Activated naive CD4-positive, alpha-beta T cell treated with anti-CD3 and anti-CD28 coated beads for 36 hours (primary cell): ENCODE measurements at places on chromosomes 13 and 19. TPM values are rescaled to one million over a fixed set of nuclear protein-coding genes. Genes with fewer than 3 reads are reported as not detected.

DNA sequence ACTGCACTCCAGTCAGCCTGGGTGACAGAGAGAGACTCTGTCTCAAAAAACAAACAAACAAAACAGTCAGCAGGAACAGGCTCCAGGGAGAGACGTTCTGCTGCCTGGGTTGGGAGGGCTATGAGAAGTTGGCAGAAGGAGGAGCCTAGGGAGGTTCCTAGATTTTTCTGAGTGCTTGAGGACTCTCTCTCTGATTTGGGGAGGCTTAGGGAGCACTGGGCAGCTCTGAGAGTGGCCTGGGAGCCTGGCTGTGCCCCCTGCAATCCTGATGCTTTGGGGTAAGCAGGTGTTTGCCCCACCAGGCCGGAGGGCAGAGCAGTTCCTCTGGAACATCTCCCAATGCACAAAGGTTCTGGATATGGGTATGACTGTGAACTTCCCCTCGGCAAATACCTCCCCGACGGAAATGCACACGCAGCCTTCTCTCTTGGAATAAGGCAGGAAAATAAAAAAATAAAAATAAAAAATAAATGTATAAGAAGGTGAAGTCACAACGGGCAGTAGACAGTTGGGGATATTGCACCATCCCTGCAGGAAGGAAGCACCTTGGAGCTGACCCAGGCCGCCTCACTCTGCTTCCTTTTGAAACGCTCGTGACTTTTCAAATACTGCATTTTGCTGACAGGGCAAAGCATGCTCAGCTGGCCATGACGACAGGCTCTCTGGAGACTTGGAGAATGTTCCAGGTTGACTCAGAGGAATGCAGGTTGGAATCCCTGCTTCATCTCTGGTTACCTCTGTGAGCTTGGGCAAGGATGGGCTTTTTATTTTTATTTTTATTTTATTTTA is 26.5 kb upstream of the HOMER3 start:
- no peaks in the 10 kb centered on the region for H3K36me3 ChIP-seq
- H3K4me1 ChIP-seq: peaks cover 2% of the 10 kb centered on the region
- no peak overlapping the region for H3K4me3 ChIP-seq
- no peak for DNase-seq
- no peak overlapping the region for H3K27ac ChIP-seq
- peaks cover 8% of the 10 kb centered on the region for H3K27me3 ChIP-seq

GRCh38 chr19:21483589-21484170 is 21.7 kb upstream of the ZNF429 start:
- peaks cover 3% of the 10 kb centered on the region for H3K4me1 ChIP-seq
- no peak overlapping the region for H3K4me3 ChIP-seq
- peaks cover 9% of the 10 kb centered on the region for H3K36me3 ChIP-seq
- no peaks in the 10 kb centered on the region for H3K27me3 ChIP-seq
- H3K27ac ChIP-seq: no peak overlapping the region

DNA sequence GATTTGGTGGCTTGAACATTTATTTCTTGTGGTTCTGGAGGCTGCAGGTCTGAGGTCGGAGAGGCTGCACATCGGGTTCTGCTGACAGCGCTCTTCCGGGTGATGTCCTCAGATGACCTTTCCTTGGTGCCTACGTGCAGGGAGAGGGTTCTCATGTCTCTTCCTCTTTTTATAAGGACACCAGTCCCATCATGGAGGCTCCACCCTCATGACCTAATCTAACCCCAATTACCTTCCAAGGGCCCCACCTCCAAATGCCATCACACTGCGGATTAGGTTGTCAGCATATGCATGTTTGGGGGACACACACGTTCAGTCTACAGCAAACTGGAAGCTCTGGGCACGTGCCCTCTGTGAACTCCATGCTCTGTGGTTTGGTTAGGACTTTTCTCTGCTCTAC is 338.6 kb downstream of the FGF9 start:
- no peak overlapping the region for H3K4me3 ChIP-seq
- H3K27me3 ChIP-seq: no peaks in the 10 kb centered on the region
- no peaks in the 10 kb centered on the region for H3K36me3 ChIP-seq
- H3K27ac ChIP-seq: no peak overlapping the region
- DNase-seq: no peak
- H3K4me1 ChIP-seq: no peaks in the 10 kb centered on the region

The ZNF497 gene
- 0.41 TPM for total RNA-seq

The POLR1D gene
- total RNA-seq: 132 TPM
